ENCODE measurements at places on chromosomes 1 and 21. TPM values are rescaled to one million over a fixed set of nuclear protein-coding genes. Genes with fewer than 3 reads are reported as not detected.

DNA sequence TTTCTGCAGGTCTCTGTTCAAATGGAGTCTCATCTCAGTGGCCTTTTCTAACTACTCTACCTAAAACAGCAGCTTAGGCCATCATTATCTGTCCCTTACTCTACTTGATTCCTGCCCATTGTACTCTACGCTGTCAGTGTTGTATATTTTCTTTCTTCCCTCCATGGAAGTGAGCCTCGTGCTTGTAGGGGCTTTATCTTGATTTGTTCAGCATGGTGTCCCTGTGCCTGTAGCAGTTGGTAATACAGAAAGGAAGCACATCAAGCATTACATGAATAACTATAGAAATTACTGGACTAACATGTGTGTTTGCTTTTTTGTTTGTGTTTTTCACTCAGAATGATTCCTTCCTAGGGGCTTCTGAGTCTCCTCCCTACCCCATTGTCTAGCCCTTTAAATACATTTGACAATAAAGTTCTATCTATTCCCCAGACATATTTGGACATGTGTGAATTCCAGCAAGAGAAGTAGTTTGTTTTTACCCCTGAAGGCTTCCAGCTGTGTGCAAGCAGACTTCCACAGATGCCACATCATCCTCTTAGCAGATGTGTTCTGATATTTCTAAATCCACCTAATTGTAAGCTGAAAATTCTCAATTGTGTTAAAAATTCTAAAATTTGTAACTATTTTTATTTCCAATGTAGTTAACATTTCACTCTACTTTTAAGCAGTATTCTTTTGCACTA is 40.3 kb downstream of the PRMT2 start:
- DNase-seq = no peak

Gene S100A16
- 38.8 TPM for total RNA-seq

DNA sequence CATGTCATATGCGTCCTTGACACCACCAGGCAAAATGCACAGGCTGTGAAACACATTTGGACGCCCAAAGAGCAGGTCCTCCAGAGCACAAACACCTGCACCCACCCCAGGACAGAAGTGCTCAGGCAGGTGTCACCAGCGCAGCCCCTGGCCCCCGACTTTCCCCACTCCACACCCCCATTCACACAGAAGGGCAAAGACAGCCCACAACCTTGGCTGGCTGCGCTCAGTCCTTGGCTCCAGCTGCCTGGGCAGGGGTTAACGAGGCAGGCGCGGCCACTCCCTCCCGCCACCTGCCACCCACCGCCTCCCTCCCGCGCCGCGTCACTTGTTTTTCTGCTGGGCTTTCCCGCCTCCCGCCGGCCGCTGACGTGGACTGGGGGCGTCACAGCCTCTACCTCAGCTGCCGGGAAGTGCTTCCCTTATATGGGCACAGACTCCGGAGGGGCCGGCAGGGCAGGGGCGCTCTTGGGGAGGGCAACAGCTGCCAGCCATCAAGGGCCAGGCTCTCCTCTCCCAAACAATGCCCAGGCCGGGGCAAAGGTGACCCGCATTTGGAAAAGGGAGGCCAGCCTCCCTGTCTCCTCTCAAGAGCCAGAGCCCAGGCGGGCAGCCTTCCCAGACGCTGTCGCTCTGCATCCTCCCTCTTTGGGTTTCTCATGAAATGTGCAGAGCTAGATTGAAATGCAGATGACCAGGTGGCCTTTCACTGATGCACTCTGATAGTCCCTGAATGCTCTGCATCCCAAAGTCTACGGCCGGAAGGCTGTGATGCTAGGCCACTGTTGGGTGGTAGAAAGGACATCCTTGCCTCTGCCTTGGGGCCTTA is 14.8 kb upstream of the BTG2 start:
- no peak for DNase-seq

Gene CELSR2
- not detected for total RNA-seq

Gene CD247
- not detected for total RNA-seq

Gene LCK
- not detected for total RNA-seq

Gene OR2AK2
- not detected for total RNA-seq

Gene PLEKHM2
- 34.4 TPM for total RNA-seq

DNA sequence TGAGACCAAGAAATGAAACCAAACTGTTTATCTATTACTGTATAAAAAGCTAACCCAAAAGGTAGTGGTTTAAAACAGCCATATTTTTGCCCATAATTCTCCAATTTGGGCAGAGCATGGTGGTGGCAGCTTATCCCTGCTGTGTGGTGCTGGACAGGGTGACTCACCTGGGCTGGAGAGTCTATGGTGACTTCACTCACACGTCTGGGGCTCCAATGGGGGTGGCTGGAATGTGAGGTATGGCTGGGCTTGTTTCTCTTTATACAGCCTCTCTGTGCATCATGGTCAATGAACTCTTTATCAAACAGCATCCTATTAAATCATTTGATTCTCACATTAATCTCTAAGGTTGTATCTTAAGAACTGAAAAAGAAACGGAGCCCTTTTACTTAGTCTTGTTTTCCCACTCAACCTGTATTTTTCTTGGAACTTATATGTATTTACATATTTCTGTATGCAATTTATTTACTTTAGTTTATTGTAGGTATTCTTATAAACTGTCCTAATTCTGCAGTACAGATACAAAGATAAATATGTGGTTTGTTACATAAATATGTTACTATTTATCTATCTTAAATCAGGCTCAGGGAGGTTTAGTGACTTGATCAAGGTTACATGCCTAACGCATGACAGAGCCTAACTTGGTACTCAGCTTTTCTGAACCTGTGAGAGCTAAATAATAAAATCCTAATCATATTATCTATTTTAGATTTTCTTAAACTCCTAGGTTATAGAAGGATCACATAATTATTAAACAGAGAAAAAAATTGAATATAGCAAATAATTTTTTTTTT is 37.5 kb upstream of the WLS start:
- DNase-seq = peak; percentile 48

- no peak for DNase-seq
Observed at GRCh38 chr1:95230768-95231191, 3.2 kb upstream of the RWDD3 start.

DNA sequence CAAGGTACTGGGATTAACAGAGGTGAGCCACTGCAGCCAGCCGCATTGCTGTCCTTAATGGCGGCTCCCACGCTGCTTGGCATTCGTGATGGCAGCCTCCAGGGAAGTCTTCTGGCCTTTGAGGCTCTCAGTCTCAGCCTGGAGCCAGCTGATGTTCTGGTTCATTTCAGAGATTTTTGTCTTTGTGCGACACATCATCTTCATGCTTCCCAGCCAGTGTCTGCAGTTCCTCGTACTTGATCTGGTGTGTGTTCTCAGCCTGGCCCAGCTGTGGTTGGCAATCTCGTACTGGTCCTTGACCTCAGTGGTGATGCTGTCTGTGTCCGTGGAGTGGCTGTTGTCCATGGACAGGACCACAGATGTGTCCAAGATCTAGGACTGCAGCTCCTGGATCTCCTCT is 11.7 kb downstream of the SNRPE start:
- no peak for DNase-seq

GRCh38 chr1:221166559-221167318 is 287.5 kb downstream of the HLX start:
- DNase-seq = no peak

GRCh38 chr1:101522486-101522885 is 285.7 kb downstream of the S1PR1 start:
- no peak for DNase-seq

DNA sequence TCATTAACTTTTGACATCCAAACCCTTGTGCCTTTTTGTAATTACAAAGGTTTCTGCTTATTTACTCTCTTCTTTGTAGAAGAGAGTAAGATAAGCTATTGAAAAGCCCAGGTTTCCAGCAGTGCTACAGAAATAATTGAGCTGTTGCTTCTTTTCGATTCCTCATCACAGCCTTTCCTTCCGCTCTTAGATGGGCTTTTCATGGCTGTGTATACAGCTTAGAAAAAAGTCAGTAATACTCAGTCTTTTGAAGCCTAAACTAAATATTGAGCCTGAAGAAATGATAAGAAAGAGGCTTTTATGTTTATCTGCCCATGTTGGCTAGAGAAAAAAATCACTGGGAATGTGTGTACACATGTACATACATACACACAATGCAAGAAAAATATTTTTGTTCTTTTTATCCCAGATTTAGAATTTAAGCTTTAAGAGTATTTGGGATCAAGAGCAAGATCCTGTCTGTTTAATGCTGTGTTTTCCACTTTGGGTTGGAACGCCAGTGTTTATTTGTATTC is 172.4 kb downstream of the VPS13D start:
- DNase-seq = no peak

DNA sequence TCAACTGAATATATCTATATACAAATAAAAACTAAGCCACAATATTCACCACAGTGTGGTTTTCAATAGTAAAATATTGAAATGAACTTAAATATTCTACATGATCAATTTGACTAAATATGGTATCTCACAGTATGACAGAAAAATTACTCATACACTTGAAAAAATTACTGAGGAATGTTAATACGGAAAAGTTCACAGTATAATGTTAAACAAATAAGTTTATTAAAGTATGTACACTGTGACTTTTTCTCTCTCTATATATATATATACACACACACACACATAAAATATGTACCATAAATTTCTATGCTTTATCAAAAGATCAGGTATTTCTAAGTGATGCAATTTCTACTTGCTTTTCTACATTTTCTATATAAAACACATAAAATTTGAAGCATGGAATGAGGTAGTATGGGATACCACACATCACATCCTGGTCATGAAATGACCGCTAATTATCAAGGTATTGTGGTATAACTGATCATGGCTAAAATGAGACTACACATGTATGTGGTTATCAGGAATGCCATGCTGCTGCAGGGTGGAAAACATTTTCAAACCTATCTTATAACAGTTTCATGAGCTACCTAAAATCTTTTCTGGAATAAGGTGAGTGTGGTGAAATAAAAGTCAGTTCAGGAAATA is 102.3 kb downstream of the CDC42BPA start:
- no peak for DNase-seq

DNA sequence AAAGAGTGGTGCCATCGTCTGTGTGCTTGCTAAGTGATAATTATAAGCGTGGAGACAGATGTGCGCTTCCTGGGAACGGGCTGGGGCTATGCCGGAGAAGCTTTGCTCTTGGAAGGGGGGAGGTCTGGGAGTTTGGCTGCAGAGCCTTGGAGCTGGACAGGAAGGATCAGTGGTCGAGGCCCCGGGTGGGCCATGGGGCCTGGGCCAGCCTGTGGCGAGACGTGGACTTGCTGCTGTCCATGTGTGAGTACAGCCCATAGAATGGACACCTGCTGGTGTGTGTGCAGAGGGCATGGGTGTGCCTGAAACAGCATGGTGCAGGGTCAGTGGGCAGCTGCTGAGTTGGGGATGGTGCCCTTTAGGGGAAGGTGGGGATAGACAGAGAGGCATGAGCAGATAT is 121.3 kb downstream of the PCBP3 start:
- no peak for DNase-seq

GRCh38 chr1:96721416-96722160 is at the start of gene PTBP2:
Gene PTBP2, plus strand, starts transcription at chr1:96721784. Its CDS starts 81 bp downstream, at chr1:96721865.
- DNase-seq = peak; percentile 81

Gene C1orf87
- not detected for total RNA-seq

DNA sequence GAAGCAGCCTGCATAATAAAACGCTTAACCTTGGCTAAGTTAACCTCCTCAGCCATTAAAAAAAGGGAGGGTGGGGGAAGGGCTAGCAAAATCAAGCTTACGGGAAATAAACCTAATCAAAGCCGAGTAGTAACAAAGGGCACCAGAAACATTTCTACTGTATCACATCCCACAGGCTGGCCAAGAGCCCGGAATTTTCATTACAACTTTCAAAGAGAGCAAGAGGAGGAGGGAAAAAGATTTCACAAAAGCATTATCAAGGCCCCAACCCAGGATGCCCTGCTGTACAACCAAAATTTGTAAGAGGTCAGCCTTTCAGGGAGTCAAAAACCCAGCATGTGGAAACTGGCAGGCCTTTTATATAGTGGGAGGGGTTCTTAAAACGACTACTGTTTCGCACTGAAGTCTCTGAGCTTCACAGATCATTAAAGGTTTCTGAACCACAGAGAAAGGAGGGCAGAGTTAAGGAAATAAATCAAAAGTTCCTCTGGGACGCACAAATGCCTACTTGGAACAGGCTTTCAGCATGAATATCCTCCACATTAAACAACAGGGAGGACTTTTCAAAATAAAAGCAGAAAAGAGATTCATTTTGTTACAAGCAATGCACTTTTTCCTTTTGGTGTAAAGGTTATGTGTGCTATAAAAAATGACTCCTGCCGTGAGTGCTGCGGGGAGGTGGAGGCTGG is 90.4 kb downstream of the SLC45A1 start:
- peak; percentile 62 for DNase-seq

DNA sequence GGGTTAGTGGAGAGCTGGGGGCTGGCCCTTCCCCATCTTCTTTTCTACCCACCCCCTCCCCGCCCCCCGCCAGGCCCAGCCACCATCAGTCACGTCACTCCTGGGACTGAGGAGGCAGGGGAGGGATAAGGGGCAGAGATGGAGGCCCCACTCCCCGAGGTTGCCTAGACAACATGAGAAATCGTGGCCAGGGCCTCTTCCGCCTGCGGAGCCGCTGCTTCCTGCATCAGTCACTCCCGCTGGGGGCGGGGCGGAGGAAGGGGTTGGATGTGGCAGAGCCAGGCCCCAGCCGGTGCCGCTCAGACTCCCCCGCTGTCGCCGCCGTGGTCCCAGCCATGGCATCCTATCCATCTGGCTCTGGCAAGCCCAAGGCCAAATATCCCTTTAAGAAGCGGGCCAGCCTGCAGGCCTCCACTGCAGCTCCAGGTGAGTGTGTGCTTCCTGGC is 1.2 kb downstream of the AMPD2 start:
- peak; percentile 73 for DNase-seq

Gene IGSF9
- 0.16 TPM for total RNA-seq

Gene FHAD1
- total RNA-seq = 0.47 TPM

Gene ABCG1
- 4.5 TPM for total RNA-seq

DNA sequence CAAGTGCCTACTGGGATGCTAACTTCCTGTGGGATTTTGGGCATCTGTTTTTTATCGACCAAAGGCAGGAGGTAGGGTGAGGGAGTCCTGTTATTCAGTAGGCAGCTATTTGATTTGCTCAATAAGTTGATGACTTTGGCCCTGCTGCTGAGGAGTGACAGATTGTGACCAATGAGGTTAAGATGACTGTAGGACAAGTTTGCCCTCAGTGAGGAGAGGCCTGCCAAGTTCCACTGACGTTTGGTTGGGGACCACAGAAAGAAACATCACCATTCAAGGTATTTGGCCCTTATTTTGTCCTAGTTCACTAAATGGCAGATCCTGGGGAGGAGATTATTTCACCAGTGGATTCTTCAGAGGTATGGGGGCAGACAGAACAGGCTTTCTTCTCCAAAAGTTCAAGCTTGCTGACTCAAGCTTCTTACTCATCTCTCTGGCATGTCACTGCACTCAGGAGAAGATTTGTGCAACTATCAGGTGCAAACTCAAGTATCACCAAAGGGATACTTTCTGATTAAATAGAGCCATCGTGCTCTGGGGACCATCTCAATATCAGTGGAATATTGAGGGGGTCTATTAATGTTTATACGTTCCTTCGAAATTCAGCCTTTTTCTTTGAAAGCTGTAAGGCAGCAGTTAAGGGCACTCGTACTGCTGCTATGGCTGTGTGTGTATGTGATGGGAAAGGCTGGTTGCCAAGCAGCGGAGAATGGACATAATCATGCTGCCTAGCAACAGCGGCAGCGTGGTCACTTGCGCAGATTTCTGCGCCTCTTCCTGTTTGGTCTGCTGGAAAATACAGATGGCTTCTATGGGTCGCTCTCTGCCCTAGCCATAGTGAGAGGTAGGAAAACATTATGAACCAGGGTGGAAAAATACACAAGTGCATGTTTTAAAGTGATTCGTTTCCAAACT is 78.7 kb downstream of the PBX1 start:
- DNase-seq = peak; percentile 28
